Sigmoid colon (tissue), 7 donors: ENCODE measurements at places on chromosomes 13 and 19.

GRCh38 chr19:4847190-4847973, 15.9 kb upstream of the TICAM1 start:
- no peak for DNase-seq

GRCh38 chr13:51834581-51835171, 10.3 kb downstream of the TMEM272 start:
- no peak for DNase-seq

DNA sequence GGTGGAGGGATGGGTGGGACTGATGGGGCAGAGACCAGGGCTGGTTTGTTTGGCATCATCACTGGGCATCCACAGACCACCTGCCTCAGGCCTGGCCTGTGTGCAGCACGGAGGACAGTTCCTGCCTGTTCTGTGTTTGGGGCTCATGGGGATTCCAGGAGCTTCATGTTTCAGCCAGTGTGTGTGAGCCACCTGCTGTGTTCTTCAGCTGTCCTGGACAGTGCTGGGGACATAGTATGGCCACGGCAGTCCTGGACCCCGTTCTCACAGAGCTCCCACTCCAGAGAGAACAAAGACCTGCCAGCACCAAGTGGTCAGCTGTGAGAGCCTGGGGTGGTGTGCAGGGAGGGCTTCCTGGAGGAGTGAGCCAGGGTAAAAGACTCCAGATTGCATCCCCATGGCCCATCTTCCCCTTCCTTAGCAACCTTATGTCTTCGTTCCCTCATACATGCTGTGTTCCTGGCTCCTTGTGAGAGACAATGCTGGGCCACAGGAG, 2.0 kb upstream of the CCDC97 start:
- DNase-seq = no peak

DNA sequence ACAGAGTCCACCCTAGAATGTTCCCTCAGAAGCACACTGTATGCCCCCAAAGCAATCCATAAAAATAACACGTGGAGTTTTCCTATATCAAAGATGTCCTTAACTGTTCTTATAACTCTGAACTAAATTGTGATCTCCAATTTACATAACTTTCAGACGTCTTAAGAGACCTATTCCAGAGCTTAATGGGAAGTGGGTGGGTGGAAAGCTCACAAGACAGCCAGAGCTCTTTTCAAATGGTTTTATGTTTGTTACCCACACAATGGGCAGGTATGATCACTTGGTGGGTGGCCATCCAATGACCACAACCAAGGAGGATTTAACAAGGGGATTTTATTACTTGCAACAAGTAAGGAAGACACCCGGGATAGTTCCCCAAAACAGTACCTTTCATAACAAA, 81.7 kb downstream of the LRRC63 start:
- no peak for DNase-seq

- DNase-seq = no peak
Observed at GRCh38 chr13:32585550-32586079, 637 bp upstream of the PDS5B start.

- peak; percentile 79 for DNase-seq
Observed at GRCh38 chr19:49639401-49640112, 386 bp downstream of the RRAS start.

GRCh38 chr13:113506025-113506685, 15.6 kb upstream of the DCUN1D2 start:
- no peak for DNase-seq

GRCh38 chr19:33255781-33256180, 30.1 kb upstream of the SLC7A10 start:
- DNase-seq = no peak

DNA sequence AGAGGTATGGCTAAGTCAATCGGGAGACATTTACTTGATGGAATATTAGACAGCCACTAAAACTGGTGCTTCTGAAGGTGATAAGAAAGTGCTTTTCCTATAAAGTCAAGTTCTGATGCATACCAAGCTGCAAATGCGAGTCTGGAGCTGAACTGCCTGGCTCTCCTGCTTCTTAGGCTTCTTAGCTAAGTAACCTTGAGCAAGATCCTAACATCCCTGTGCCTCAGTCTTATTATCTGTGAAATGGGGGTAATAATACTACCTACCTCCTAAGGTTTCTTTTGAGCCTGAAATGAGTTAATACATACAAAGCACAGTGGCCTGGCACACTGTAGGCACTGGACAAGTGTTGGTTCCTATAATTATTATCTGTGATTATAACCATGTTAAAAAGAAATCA, 64.5 kb downstream of the ZIC5 start:
- no peak for DNase-seq

DNA sequence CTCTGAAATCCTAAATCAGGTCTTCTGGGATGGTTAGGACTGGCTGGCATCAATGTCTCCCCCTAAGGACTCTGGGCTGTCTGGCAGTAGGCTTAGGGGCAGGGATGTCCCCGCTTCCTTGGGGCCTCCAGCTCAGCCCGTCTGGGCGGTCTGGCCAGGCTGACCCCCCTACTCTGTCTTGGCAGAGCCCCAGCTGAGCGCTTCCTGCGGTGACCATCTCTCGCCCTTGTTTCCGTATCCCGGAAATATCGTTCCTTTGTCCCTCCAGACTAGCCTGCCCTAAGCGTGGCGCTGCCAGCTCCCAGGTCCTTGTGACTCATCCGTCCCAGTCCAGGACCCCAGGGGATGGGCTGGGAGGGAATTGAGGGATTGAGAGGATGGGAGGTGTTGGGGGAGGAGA, 11.3 kb downstream of the GTPBP3 start:
- peak; percentile 81 for DNase-seq

- DNase-seq = no peak
Observed at GRCh38 chr13:41701676-41702075, 244.3 kb downstream of the RGCC start.

- no peak for DNase-seq
Observed at GRCh38 chr19:39254531-39255345, 6.1 kb upstream of the IFNL4 start.
